Stimulated activated CD4-positive, alpha-beta T cell treated with anti-CD3 and anti-CD28 coated beads, Interleukin-4, amount 100 ng/mL, for 1 hour (primary cell): ENCODE measurements at places on chromosomes 6 and 20.

DNA sequence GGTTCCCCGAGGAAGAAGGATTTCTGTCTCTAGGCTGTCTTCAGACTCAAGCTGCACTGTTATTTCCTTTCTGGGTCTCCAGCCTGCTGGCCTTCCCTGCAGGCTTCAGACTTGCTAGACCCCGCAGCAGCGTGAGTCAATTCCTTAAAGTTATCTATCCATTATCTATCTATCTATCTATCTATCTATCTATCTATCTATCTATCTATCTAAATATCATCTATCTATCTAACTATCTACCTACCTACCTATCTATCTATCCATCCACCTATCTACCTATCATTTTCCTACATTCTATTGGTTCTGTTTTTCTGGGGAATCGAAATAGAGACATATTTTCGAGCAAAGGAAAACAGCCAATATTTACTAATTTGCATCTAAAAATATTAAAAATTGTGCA is 48.7 kb upstream of the BMP6 start:
- no peak for DNase-seq

- no peak for DNase-seq
These were observed 180.9 kb downstream of the TTLL2 start for GRCh38 chr6:167505782-167506181.

- no peak for DNase-seq
These were observed 301.4 kb upstream of the STXBP5 start for GRCh38 chr6:146902846-146903245.

GRCh38 chr20:31713312-31714273 is 9.1 kb downstream of the BCL2L1 start:
- no peak for DNase-seq

- no peak for DNase-seq
These were observed 182.5 kb downstream of the ATXN1 start for GRCh38 chr6:16578695-16579285.

- no peak for DNase-seq
These were observed 52.6 kb downstream of the BMP5 start for GRCh38 chr6:55822815-55823214.

DNA sequence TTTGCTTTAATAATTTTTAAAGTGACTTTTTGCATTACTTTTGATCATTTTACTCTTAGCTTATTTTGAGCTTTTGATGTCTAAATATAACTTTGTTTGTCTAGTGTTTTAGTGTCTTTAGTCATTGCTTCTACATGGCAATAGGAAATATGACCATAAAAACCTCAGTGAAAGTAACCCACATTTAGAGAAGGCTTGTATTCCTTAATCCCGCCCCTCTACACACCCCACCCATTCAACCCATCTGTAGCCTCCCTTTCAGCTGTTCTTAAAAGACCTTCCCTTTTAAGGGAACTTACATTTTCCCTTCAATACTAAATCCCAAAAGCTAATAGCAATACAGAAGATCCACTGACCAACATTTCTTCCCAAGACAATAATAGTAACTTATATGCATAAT is 225.4 kb downstream of the LAMA2 start:
- no peak for DNase-seq

DNA sequence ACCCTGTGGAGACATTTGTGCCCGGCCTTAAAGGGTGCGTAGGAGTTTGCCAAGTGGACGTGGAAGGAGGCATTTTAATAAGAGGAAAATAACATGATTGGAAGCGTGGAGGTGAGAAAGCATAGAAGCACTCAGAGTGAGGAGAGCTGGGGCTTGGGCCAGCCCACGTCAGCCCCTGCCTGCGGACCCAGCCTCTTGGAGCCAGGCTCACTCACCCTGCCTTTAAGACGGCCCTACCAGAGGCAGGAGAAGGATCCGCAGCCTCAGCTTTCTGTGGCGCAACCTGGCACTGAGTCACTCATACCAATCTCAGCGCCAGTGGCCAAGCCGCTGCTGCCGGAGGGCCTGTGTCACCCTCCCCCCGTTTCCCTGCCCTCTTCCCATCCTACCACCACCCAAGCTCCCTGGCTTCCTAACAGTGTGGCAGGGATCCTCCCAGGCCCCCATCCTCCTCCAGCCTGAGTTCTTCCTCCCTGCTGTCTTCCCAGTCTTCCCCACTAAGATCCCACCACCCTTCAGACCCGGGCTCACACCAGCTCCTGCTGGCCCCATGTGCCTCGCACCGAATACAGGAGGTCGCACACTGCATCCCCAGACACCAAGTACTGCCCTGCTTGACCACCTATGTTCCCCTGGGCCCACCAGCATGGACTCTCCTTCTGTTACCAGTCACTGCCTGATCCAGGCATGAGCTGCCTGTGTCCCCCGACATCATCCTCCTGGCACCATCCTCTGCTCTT is 285.2 kb downstream of the UST start:
- DNase-seq, result peak; percentile 31

- DNase-seq, result no peak
These were observed 81.6 kb upstream of the KHDRBS2 start for GRCh38 chr6:62367601-62368000.

GRCh38 chr20:14997791-14998190 is 660.4 kb upstream of the FLRT3 start:
- DNase-seq, result no peak

- no peak for DNase-seq
These were observed 51.5 kb upstream of the MTHFD1L start for GRCh38 chr6:150813993-150814359.

- no peak for DNase-seq
These were observed 63.4 kb downstream of the PLG start for GRCh38 chr6:160765412-160765811.

GRCh38 chr6:50922579-50923525 is 104.2 kb downstream of the TFAP2B start:
- no peak for DNase-seq

- no peak for DNase-seq
These were observed 16.0 kb downstream of the HFE start for GRCh38 chr6:26103141-26103769.

GRCh38 chr6:21245488-21245887 is 348.1 kb upstream of the SOX4 start:
- no peak for DNase-seq

GRCh38 chr20:9514461-9515213 is at the start of gene LAMP5:
Gene LAMP5, plus strand, starts transcription at chr20:9514590. Its CDS starts 263 bp downstream, at chr20:9514853.
- DNase-seq, result no peak

- no peak for DNase-seq
These were observed 12.3 kb downstream of the DYNLT2 start for GRCh38 chr6:169738976-169739529.

GRCh38 chr6:143784316-143784715 is 58.8 kb upstream of the LTV1 start:
- no peak for DNase-seq

DNA sequence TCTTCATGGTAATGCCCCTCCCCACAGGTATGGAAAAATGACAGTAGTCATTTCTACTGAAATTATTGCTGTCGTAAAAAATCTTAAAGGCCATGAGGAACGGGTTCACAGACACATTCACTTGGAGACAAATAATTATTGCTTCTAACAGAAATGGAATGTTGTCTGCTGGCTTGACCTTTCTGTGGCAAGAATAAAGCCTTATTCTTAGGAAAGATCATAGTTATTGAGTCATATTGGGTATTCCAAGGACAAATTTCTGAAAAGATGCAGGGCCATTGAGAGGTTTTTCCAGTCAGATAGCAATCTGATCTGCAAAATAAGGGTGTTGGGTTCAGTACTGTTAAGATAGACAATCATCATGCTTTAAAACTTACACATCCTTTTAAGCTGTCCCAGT is 29.2 kb downstream of the AKAP7 start:
- no peak for DNase-seq

DNA sequence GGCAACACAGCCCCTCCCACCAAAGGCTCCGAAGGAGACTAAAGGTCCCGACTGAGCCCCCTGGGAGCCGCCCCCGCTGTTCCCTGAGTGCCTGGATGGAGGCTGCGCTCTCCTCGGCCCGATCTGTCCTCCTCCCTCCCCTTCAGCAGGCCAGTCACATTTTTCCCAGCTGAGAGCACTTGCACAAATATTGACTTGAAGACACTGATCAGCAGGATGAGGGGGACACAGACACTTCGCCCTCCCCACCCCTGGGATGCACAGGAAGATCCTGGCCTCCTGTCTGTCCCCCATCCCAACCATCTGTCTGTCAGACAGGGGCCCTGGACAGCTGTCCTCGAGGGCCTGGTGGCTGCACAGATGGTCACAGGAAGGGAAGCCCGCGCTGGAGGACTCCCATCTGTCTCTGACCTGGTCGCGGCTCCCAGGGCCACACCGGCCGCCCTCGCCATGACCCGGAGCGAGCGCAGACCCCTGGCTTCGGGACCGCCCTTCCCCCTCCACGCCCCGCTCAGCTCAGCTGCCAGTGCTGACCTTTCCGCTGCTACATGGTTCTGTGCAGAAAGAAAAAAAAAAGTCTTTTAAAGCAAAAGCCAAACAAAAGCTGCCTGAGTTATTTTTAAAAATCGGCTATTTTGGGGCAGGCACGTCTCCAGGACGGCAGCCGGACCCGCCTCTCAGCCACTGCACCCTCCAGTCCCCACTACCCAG is 11.1 kb downstream of the LAMA5 start:
- no peak for DNase-seq

GRCh38 chr6:22313796-22314195 is 17.0 kb upstream of the PRL start:
- no peak for DNase-seq

GRCh38 chr20:16451001-16451400 is 122.2 kb downstream of the KIF16B start:
- DNase-seq, result no peak
